ENCODE measurements at places on chromosomes 2 and 18.

DNA sequence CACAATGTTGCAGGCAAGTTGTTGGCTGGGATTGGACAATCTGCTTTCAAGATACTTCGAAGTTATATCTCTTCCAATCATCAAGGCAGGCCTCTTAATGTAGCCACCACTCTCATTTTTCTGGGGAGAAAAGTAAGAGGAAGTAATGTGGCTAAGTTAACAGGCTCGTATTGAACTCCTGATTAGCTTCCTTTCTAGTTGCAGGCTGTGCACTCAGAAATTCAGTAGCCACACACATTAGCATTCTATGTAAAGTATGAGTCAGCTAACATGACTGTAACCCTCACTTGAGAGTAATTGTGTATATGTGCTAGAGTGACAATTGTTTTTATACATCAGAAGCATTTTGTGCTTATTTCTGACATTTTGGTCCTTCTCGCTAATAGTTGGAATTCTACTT lies 3.3 kb downstream of the TWSG1 start:
- DNase-seq: no peak

DNA sequence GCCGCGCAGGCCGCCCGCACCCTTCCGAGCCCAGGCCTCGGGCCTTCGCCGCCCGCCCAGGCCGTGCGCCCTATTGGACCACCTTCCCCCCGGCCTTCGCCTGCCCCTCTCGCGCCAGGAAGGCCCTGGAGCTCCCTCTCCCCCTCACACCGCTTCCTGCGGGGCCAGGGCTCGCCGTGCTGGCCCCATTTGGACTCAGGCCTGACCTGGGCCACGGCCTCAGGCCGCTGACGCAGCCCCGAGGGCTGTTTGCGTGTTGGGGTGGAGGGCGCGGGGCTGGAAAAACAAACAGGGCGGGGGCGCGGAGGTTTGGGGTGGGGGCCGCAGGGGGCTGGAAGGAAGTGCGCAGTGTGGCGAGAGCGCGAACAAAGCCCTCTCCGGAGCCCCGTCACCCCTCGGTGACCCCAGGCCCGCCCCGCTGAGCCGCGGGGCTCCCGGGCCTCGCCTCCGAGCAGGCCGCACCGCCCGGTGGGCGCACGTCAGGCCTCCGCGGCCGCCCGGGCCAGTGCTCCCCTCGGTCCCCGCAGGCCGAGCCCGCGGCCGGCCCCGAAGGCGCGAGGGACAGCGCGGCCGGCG lies 12.3 kb upstream of the SIX3 start:
- DNase-seq: no peak

GRCh38 chr18:12296457-12296856 lies 11.6 kb upstream of the TUBB6 start:
- no peak for DNase-seq

DNA sequence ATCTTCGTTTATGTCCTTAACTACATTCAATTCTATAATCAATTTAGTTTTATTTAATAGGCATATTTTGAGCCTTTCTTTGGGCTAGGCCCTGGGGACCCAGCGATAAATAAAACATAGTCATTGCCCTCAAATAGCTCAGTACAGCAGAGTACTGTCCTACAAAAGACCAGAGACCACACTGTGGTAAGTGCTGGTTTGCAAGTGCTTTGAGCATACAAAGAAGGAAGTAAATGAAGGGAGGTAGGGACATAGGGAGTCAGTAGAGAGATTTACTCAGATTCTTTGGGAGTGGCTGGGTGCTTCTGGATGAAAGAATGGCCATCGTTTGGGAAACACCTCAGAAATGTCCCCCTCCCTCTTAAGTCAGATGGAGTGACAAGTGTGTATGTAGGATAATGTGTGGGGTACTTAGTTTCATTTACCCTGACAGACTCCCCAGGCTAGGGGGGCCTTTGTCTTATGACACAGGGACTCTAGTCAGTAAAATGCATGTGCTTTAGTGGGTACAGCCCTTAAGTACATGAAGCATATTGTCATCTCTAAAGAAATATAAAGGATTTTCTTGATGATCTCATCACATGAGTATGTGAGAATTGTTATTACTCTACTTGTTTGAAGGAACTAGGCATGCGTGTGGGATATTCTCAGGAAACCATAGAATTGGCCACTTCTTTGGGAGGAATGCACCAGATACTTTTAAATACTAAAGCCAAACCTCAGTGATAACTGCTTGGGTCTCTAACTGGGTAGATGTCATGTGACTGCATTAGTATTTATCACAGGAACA lies 35.1 kb downstream of the MAPRE2 start:
- peak; percentile 81 for DNase-seq

DNA sequence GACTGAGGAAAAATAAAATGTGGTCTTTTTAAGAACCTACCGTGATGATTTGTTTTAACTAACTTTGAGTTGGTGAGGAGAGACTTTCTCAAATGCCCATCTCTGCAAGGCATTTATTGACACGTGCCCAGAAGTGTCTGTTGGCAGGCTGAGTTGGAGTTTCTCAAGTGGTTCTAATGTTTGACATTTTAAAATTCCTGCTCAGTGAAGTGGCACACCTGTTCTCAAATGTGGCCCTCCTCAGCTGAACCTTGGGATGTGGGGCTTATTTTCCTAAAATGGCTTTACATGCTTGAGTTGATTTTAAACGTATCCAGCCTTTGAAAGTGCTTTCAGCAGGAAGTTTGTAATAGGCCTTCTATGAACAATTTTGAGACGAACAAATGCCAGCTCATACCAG lies 876 bp upstream of the CAVIN2 start:
- DNase-seq: no peak
